ENCODE measurements at places on chromosomes 12 and 14. TPM values are rescaled to one million over a fixed set of nuclear protein-coding genes. Genes with fewer than 3 reads are reported as not detected.

STYX gene
- 10.3 TPM for total RNA-seq

DNA sequence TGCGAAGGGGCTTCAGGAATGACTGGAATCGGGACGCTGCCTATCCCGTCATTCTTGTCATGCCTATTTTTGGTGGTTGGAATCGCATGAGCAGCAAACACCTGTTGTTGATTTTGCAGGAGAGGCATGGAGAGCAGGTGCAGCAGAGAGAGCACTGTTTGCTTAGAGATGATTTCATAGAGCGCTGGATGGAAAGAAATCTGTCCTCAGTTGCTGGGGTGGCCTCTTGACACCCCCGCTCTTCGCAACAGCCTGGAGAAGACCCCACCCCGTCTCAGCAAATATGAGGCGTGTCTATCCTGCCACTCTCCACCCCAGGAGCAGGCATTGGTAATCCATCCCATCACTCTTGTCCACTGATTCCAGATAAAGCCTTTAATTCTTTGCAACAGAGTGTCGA, 19.3 kb upstream of the NCOR2 start:
- H3K27me3 ChIP-seq, result no peaks in the 10 kb centered on the region
- no peak overlapping the region for H3K27ac ChIP-seq
- no peaks in the 10 kb centered on the region for H3K36me3 ChIP-seq
- peaks cover 23% of the 10 kb centered on the region for H3K4me1 ChIP-seq
- no peak for DNase-seq

- no peaks in the 10 kb centered on the region for H3K27me3 ChIP-seq
- H3K36me3 ChIP-seq, result peaks cover 41% of the 10 kb centered on the region
- peaks cover 40% of the 10 kb centered on the region for H3K4me1 ChIP-seq
Measured at GRCh38 chr12:6603095-6603567, 4.0 kb downstream of the CHD4 start.

CD63 gene
- 399 TPM for total RNA-seq
